ENCODE measurements at places on chromosomes 3 and 15.

DNA sequence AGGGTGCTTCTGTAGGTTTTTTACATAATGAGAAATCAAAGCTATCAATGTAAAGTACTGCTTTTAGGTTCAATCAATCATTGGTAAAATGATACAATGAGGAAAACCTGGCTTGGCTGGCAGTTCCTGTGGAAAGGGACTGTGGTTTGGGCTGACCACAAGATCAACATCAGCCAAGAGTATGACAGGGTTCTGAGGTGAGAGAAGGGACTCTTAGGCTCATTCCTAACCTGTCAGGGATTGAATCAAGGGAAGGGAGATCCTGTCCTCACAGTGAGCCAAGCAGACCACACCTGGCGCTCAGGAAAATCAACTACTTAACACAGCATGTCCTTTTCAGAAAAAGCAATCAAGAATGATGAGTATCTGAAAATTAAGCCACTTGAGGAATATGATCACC, 111.1 kb downstream of the MAGI1 start:
- DNase-seq: no peak

- DNase-seq: no peak
Observed at GRCh38 chr15:28993720-28994053, 107.9 kb downstream of the APBA2 start.

DNA sequence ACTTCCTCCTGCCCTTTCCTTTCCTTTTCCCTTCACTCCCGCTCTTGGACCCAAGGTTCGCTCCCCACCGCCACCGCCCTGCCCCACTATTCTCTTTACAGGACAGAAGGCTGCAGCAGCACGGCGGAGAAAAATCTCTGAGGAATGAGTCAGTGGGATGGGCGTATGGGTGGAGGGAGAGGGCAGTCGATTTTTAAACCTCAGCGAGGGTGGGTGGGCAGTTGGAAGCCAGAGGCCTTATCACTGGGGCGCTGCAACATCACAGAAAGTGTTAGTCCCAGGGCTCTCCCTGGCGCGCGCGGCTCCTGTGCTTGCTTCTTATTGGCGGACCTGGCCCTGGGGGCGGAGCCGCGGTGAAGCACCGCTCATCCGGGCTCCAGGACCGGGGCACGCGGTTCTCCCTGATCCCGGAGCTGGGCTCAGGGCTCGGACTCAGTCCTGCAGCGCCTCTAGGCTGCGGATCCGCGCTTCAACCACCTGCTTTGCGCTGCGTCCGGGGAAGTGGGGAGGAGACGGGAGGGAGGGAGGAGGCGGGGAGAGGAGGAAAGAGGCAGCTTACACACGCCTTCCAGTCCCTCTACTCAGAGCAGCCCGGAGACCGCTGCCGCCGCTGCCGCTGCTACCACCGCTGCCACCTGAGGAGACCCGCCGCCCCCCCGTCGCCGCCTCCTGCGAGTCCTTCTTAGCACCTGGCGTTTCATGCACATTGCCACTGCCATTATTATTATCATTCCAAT, at the start of gene ALCAM:
ALCAM (plus strand) TSS at position 584 of the 737 bp plus-strand sequence.
- peak; percentile 64 for DNase-seq

DNA sequence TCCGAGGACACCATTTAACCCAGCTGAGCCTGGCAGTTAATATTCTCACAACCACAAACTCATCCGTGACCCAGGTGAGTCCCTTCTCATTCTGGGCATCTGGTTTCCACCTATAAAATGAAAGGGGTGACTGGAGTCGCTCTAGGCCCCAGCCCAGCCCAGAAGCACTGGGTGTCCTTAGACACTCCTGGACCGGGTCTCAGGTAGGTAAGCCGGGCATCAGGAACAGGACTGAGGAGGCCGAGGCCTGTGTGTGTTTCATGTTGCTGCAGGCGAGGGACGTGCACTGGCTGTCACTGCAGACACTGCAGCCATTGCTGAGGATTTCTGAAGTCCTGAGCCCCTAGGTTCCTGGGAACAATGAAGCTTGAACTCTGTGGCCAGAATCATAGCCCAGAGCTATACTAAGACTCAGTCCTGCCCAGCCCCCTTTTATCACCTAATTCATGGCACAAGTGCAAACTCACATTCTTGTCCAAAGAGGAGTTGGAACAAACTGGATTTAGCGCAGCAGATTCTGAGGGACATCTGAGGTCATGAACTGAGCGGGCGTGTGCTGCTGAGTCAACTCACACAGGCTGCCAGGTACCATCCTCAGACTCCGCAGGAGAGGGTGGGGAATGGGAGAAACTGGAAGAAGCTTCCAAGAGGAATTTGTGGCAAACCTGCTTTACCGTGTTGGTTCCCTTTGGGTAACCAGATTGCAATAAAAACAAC, 184.9 kb downstream of the FAM43A start:
- no peak for DNase-seq

DNA sequence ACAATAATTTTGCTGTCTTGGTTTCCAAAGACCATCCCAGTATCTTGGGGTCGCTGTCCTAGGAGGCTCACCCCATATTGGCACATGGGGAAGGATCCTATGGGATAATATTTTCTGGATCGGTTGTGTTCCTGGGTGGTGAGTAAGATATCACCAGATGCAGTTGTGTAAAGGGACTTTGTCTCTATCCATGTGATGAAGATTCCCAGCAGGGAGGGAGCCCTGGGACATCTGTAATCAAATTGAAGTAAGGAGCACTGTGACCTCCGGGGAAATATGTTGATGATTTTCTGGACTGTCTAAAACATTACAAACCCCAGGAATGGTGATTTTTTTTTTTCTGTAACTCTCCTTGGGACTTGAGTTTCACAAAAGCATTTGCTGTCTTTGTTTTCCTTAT, 36.2 kb upstream of the LRTM1 start:
- DNase-seq: no peak

DNA sequence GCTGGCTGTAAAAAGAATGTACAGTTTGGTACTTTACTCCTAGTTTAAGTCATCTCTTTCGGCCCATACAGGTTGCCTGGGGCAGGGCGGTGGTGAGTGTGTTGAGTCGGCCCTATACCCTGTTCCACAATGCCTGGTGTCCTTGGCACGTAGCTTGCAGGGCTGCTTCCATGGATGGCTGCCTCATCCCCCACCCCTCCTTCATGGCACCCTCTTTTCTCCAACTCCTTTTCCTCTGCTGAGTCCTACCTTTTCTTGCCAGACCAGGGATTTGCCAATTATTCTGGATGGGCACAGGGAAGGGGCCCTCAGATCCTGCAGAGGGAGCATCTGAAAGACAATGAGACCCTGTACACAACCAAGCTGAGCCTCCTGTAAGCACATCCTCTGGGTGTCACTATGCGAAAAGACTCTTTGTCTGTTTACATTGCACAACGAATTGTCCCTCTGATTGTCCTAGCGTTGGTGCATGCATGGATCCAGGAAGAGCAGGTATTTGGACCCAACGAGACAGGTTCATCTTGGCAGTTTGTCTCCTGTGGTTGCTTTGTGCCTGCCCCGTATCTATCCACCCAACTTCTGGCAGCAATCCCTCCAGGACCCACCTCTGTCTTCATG, 73.6 kb upstream of the CGNL1 start:
- no peak for DNase-seq

- no peak for DNase-seq
Observed at GRCh38 chr15:89111961-89112340, 23.7 kb downstream of the ABHD2 start.

DNA sequence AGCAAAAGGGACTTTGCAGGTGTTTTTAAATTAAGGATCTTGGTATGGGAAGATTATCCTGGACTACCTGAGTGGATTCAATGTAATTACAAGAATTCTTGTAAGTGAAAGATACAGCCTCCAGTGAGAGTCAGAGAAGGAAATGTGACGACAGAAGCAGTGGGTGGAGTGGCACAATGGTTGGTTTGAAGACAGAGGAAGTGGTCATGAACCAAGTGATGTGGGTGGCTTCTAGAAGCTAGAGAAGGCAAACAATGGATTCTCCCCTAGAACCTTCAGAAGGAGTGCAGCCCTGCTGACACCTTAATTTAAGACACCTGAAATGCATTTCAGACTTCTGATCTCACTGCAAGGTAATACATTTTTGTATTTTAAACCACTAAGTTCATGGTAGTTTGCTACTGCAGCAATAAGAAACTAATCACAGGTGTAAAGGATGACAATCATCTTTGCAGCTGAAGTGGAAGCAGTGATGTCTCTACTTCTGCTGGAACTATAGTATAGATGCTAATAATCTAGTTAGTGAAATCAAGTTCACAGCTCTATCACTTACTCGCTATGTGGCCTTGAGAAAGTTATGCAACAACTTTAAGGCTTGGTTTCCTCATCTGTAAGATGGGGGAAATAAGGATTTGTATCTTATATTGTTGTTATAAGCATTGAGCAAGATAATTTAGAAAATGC, 403.4 kb upstream of the SUCLG2 start:
- DNase-seq: peak; percentile 5

DNA sequence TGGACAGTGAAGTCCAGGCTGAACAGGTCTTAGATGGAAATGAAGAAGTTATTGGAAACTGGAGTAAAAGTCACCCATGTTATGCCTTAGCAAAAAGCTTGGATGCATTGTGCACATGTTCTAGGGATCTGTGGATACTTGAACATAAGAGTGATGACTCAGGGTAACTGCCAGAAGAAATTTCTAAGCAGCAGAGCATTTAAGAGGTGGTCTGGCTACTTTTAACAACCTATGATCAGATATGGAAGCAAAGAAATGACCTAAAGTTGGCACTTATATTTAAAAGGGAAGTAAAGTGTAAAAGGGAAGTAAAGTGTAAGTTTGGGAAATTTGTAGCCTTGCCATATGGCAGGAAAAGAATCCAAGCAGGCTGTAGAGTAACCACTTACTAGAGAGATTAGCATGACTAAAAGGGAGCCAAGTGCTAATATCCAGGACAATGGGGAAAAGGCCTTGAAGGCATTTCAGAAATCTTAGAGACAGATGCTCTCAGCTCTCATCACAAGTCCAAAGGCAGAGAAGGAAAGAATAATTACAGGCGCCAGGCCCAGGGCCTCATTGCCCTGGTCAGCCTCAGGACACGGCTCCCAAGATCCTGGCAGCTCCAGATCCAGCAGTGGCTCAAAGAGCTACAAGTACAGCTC, 73.9 kb upstream of the KCNH8 start:
- no peak for DNase-seq

DNA sequence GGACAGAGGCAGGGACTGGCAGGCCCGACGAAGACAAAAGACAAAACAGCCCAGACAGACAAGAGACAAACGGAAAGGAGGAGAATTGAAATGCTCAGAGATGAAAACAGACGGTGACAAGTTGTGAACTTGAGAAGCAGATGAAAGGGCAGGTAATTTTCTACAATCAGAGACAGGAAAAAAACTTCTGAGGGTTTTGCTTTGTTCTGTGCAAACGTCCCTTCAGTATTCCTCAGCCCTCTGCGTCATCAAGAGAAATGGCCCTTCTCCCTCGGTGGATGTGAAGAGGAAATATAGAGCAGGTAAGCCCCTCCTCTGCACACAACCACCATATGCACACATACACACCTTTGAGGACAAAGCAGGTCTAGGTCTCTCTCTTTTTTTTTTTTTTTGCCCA, 206.6 kb downstream of the UACA start:
- DNase-seq: no peak

- no peak for DNase-seq
Observed at GRCh38 chr15:98907927-98908471, 99.6 kb downstream of the PGPEP1L start.

DNA sequence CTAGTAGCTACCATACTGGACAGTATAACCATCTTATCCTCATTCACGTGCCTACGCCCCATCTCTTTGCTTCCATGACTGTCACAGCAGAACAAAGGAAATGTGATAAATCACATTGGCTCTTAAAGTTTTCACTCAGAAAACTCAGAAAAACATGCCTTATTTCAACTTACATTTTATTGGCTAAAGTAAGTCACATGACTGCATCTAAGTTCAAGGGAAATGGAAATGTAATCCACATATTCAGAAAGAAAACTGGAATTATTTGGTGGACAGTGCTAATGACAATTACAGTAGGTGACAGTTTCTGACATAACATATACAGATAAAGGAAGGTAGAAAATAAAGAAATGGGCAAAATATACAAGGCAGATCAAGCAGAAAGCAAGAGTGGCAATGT, 37.4 kb upstream of the VILL start:
- DNase-seq: no peak

DNA sequence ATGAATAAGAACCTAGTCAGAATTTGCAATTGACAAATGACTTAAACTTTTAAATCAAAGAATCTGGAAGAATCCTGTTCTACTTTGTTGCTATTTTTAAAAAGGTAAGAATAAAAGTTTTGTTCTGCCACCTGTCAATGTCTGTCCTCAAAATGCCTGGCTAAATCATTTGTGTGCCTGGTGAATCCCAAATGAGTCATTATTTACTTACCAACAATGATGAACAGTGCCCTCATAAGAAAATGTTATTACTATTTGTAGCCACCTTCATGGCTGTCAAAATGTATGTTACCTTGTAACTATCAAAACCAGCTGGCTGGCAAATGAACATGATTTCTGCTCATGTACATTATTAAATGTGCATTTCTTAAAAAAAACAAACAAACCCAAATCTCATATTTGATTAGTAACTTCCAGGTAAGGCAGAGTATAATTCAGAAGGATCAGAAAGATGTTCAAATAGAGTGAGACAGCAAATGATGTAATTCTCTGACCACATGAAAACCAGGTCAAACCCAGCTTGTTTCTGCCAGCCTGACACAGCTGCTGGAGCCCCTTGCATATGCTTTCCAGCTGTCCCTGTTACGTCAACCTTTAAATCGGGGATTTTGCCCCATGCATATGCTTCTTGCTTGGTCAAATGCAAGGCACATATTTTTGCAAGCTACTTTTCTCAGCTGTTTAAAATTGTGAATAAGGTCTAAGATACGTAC, 137.9 kb downstream of the SSR3 start:
- no peak for DNase-seq

GRCh38 chr15:89326316-89326715, 8.3 kb downstream of the POLG start:
- DNase-seq: no peak

GRCh38 chr15:67117370-67117769, 52.0 kb downstream of the SMAD3 start:
- no peak for DNase-seq

DNA sequence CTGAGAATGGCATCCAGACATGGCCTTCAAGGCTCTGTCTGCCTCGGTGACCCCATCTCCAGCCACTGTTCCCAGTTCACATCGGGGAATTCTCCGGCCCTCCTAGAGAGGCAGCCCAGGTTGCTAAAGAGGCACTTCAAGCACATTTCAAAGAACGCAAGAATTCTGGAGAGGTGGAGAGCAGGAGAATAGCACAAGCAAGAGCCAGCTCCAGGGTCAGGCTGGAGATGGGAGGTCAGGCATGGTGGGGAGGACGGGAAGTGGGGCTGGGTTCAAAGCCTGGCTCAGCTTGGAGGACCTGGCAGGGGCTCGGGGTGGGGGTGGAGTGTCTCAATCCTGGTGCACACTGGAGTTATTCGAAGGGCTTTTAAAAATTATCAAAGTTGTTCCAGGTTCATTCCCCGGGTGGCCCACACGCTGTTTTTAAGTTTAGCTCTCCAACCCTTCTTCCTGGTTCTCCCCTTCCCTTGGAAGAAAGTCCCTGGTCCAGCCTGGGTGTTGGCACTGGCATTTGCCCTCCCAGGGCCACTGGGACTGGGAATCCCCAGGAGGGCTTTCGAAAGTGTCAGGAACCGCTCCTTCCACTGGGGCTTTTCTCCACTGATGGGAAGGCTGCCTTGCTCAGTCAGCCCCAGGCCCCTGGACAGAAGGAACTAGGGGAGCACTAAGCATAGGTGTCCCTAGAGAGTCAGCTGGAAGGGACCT, 35.8 kb downstream of the ZNF710 start:
- DNase-seq: no peak

- DNase-seq: no peak
Observed at GRCh38 chr15:80418892-80419537, 14.8 kb downstream of the ARNT2 start.

GRCh38 chr15:40090774-40091455, 17.8 kb downstream of the BMF start:
- DNase-seq: no peak
